ENCODE measurements at places on chromosomes 4 and X. TPM values are rescaled to one million over a fixed set of nuclear protein-coding genes. Genes with fewer than 3 reads are reported as not detected.

DNA sequence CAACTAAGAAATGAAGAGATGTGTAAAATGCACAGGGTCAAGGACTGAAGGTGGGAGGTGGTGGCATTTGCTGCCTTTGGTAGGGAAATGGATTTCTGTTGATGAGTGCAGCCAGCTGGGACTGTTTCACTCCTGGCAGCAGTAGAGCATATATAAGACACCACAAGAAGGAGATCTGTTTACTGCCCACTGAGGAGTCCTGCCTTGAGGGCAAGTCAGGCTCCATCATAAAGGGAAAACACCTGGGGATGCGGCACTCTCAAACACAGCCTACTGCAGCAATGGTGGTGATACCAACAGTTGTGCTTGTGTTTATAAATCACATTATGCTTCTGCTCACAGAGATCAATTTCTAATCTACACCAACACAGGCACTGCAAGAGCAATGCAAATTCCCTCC is 222.1 kb downstream of the TACR3 start:
- H3K4me1 ChIP-seq = peaks cover 6% of the 10 kb centered on the region
- no peak overlapping the region for H3K4me3 ChIP-seq

DNA sequence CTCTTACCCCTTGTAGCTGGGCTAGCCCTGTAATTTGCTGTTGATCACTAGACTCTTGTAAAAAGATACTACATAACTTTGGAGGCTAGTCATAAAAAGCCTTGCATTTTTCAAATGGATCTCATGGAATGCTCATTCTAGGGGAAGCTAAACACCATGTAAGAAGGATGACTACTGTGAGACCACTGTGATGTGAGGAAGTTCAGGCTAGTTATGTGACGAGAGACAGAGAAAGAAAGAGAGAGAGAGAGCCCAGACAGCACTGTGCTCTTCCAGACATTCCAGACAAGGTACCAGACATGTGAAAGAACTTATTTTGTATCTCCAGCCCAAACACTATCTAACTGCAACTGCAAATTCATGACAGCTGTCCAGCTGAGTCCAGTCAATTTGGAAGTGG is 404.6 kb upstream of the PITX2 start:
- no peak overlapping the region for H3K4me3 ChIP-seq
- no peaks in the 10 kb centered on the region for H3K36me3 ChIP-seq

DNA sequence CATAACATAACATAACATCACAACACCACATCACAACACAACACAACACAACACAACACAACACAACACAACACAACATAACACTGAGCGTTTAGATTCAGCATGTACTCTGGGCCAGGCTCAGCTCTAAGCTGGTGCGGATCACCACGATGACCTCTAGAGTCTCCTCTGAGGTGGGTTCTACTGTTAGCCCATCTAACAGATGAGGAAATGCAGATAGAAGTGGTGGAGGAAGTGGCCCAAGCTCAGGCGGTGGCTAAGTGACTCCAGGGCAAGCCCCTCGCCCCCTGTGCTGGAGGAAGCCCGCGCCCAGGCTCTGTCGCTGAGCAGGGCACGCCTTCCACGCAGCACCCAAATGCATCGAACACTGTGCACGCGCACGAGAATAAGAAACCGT is 45.3 kb upstream of the CDKN2AIP start:
- no peak for DNase-seq
- no peaks in the 10 kb centered on the region for H3K36me3 ChIP-seq
- peaks cover 15% of the 10 kb centered on the region for H3K4me1 ChIP-seq
- H3K27me3 ChIP-seq = no peaks in the 10 kb centered on the region

DNA sequence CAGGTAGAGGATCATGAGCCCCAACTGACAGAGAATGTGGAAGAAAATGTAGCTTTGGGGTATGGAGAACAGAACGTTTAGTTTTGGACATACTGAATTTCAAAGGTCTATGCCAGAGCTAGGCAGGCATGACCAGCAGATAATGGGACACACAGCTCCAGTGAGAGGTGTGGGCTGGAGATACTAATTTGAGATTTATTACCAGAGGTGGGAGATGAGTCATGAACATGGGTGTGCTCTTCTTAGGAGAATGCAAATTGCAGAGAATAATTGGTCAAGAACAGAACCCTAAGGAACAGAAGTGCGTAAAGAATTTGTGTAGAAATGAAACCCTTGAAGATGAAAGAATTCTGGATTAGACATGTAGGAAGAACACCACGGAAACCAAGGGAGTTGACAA is 125.2 kb downstream of the PACRGL start:
- no peaks in the 10 kb centered on the region for H3K4me1 ChIP-seq
- no peaks in the 10 kb centered on the region for H3K36me3 ChIP-seq
- H3K27me3 ChIP-seq = no peaks in the 10 kb centered on the region

DNA sequence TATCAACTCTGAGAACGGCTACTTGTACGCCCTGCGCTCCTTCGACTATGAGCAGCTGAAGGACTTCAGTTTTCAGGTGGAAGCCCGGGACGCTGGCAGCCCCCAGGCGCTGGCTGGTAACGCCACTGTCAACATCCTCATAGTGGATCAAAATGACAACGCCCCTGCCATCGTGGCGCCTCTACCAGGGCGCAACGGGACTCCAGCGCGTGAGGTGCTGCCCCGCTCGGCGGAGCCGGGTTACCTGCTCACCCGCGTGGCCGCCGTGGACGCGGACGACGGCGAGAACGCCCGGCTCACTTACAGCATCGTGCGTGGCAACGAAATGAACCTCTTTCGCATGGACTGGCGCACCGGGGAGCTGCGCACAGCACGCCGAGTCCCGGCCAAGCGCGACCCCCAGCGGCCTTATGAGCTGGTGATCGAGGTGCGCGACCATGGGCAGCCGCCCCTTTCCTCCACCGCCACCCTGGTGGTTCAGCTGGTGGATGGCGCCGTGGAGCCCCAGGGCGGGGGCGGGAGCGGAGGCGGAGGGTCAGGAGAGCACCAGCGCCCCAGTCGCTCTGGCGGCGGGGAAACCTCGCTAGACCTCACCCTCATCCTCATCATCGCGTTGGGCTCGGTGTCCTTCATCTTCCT is 2.7 kb downstream of the PCDH10 start:
- H3K4me1 ChIP-seq = peaks cover 73% of the 10 kb centered on the region
- peak overlapping the region; percentile 89 for H3K4me3 ChIP-seq
- peak; percentile 39 for DNase-seq
- no peak overlapping the region for H3K27ac ChIP-seq
- H3K27me3 ChIP-seq = peaks cover 64% of the 10 kb centered on the region

NDST3 gene
- total RNA-seq = 5.7 TPM

GABRE gene
- 0.44 TPM for total RNA-seq
